Activated naive CD8-positive, alpha-beta T cell treated with anti-CD3 and anti-CD28 coated beads for 36 hours (primary cell): ENCODE measurements at places on chromosomes 5 and 9. TPM values are rescaled to one million over a fixed set of nuclear protein-coding genes. Genes with fewer than 3 reads are reported as not detected.

DNA sequence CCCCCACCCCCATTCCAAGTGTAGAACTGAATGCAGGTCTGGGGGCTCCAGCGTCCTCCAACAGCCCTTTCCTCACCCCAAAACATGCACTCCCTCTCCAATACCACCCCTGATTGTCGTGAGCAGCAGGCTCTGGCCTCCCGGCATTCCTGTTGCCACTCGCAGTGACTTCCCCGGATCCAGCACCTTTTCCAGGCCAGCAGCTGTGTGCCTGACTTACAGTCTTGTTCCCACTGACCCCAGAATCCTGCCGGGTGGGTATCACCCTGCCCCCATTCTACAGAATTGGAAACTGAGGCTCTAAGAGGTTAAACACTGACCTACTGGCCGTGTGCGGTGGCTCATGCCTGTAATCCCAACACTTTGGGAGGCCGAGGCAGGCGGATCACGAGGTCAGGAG lies 127.2 kb downstream of the OLFM1 start:
- DNase-seq, result no peak

TAF11L10 gene
- total RNA-seq, result not detected

GRCh38 chr9:125374443-125375309 lies 113.0 kb downstream of the GAPVD1 start:
- peak; percentile 74 for DNase-seq

MEIKIN gene
- not detected for total RNA-seq

GRCh38 chr9:99392986-99393385 lies 170.9 kb downstream of the SEC61B start:
- no peak for DNase-seq

DNA sequence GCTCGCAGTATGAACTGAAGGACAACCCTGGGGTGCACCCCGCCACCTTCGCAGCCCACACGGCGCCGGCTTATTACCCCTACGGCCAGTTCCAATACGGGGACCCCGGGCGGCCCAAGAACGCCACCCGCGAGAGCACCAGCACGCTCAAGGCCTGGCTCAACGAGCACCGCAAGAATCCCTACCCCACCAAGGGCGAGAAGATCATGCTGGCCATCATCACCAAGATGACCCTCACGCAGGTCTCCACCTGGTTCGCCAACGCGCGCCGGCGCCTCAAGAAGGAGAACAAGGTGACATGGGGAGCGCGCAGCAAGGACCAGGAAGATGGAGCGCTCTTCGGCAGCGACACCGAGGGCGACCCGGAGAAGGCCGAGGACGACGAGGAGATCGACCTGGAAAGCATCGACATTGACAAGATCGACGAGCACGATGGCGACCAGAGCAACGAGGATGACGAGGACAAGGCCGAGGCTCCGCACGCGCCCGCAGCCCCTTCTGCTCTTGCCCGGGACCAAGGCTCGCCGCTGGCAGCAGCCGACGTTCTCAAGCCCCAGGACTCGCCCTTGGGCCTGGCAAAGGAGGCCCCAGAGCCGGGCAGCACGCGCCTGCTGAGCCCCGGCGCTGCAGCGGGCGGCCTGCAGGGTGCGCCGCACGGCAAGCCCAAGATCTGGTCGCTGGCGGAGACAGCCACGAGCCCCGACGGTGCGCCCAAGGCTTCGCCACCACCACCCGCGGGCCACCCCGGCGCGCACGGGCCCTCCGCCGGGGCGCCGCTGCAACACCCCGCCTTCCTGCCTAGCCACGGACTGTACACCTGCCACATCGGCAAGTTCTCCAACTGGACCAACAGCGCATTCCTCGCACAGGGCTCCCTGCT lies 3.8 kb downstream of the IRX1 start:
- no peak for DNase-seq

INSL6 gene
- not detected for total RNA-seq

GRCh38 chr9:114856215-114856941 lies 50.5 kb upstream of the TNFSF15 start:
- DNase-seq, result no peak
